ENCODE measurements at places on chromosomes 5 and 9.

DNA sequence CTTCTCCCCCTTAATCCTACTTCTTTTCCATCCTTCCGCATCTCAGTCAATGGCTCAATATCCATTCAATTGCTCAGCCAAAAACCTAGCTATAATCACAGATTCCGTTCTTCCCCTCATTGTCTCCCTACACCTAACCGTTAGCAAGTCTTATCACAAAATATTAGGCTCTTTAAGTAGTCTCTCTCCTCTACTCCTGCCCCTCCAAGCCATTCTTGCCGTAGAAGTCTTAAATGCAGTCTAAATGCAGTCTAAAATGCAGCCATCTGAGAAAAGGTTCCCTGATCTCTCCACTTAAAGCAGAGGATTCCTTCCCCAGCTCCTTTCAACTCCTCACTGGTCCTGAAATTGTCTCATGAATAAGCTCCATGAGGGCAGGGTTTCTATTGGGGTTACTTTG lies 57.8 kb downstream of the ELL2 start:
- no peak for DNase-seq

- no peak for DNase-seq
Measured at GRCh38 chr5:127358740-127359139, 68.1 kb downstream of the MEGF10 start.

- no peak for DNase-seq
Measured at GRCh38 chr9:78932849-78933627, 636.1 kb downstream of the PSAT1 start.

DNA sequence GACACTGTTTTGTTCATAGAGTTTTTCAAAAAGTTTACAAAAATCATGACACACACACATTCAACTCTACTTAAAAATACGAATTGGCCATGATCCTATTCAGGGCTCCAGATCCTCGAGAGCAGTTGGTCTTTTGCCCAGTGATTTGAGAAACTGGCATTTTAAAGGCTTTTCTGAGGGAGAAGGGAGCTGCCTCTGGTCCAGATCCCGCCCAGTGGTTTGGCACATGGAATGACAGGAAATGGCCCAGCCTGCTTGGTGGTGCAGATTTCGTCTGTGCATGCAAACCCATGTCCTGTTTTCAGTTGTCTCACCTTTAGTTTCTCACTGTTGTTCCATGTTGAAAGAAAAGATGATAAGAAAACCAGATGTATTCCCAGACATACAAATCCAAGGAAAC lies 3.6 kb downstream of the CAMK4 start:
- DNase-seq = no peak

GRCh38 chr9:138009016-138009802 lies 131.6 kb downstream of the CACNA1B start:
- no peak for DNase-seq

DNA sequence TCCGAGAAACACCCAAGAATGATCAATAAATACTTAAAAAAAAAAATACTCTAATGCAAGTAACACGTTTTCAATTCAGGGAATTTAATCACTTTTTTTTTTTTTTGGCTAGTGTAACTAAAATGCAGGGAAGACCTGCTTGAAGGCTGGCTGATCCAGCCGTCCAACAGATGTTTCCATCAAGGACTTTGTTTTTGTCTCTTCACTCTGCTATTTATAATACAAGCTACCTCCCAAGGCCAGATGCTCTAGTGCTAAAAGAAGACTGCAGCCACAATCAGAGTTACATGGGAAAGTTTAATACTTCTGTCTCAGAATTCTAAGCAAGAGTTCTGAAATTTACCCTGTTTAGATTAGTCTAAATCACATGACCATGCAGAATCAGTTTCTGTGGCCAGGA lies 14.5 kb downstream of the TBCA start:
- no peak for DNase-seq

DNA sequence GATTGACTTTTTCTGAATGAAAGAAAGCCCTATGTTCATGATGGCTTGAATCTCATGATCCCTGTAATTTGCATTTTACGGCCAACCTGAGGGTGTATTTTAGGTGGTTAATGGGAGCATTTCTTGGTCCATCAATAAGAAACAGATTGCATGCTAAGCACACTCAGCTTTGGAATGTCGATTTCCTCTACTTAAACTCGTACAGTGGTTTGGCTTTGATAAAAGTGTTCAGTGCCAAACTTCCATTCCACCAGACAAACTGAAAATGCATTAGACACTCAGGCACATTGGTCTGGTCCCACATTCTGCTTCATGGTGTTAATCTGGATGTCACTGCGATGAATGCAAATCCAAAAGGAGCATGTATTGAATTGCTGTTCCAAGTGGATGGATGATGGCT lies 77.0 kb downstream of the VCAN start:
- DNase-seq = no peak

GRCh38 chr9:134163371-134164196 lies 780 bp downstream of the RNU6ATAC start:
- DNase-seq = no peak

- no peak for DNase-seq
Measured at GRCh38 chr9:10104774-10105173, 508.0 kb downstream of the PTPRD start.

DNA sequence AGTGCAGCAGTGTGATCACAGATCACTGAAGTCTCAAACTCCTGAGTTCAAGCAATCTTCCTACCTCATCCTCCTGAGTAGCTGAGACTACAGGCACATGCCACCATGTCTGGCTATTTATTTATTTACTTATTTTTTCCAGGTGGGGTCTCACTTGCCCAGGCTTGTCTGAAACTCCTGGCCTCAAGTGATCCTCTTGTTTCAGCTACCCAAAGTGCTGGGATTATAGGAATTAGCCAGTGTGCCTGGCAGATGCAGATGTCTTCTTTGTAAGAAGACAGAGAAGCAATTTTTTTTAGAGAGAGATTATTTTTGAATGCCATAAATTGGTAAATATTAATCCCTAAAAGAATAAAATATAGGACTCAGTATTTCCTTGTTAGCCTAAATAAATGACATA lies 54.3 kb downstream of the CHSY3 start:
- DNase-seq = no peak

GRCh38 chr5:141369994-141370848 lies at the start of gene PCDHGB3:
TSS of gene PCDHGB3 (plus strand) at chr5:141370242. CDS start at chr5:141370395, 153 bp downstream.
- no peak for DNase-seq

DNA sequence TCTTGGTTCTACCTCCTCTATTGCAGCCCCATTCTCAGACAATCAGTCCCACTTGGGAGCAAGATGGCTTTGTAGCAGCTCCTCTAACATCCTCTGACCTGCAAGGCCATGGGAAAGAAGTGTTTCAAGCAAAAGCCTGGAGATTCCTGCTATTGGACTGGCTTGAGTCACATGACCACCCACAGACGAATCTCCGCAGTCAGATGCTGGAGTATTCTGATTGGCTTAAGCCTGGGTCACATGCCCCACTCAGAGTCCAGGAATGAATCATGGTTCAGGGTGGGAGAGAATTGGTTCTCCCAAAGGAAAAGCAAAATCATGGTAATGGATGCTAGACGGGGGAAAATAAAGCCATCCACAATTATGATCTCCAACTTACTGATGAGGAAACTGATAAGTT lies 22.6 kb upstream of the LMX1B start:
- DNase-seq = no peak

DNA sequence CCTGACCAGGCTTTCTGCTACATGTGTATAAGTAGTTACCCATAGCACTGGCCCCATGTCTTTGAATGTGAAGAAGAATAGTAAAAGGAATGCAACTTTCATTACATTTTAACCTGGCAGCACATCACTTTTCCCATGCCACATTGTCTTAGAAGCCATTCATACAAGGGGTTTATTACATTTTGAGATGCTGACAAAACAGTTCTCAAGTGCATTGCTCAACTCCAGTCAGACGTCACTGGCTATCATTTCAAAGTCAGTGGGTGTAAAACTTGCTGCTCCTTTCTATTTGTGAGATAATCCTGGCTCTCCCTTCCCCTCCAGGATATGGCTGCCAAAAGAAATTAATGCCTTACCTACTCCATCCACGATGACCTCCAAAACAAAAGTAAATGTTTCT lies 97.0 kb upstream of the VCAN start:
- no peak for DNase-seq

- DNase-seq = no peak
Measured at GRCh38 chr5:151598984-151599383, 7.9 kb upstream of the FAT2 start.

DNA sequence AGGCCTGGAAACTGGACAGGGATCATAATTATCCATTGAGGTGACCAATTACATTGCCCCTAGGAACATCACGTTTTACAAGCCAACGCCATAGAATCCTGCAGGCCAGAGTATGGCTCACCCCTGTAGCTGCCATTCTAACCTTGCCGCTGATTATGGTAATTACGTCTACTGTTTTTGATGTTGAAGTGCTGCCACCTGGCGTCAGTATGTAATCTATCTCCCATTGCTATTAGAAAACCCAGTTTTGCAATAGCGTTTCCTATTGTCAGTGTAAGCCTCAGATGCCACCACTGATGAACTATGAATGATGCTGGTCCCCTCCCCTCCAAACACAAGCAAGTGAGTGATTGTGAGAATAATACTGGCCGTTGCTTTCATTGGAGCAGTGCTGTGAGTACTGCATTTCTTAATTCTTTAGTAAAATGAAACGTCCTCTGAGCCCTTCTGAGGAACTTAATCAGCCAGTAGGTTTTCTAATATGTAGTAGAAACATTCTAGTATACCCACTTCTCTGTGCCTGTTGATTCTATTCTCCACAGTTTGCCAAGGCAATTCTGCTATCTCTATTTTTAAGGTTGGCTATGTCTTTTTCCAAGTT lies 100.5 kb upstream of the NMUR2 start:
- no peak for DNase-seq

DNA sequence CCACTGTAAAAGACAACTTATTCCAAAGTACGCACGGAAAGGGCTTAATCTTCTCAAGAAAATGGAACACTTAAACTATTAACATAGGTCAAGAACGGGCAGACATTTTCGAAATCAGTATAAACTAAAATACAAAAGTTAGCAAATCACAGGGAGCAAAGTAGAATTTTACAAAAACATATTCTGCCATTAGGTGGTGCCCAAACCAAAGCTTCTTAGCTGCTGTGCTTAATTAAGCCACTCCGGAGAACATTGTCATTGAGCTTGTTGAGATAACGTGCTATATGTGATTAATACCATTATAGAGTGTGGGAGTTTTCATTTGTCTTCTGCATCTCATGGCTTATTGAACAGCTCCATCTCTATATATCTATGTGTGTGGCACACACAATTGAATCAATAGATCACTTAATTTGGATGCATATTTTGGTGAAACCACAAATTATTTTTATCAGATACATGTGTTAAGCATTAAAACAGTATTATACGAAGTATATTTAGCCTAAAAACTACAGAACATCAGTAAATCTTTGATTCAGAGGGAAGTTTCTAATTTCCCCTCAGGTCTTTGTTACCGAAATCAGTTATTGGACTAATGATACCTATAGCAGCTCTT lies 23.4 kb downstream of the UBLCP1 start:
- no peak for DNase-seq

DNA sequence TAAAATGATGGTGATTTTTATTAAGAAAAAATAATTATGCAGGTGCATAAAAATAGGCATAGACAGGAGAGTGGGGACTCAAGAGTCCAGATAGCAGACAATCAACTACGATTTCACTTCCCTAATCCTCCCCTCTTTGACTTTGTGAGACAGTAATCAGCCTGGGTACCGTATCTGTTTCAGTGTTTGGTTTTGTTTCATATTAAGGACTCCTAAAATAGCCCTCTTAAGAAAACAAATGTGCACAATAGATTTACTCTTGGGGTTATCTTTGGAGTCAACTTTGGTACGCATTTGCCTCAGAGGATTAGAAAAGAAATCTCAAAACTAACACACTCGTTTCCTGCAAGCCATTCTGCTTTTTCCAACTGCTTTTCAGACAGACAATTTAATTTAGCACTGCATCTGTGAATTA lies 96.3 kb downstream of the ZNF608 start:
- DNase-seq = no peak

GRCh38 chr9:136539427-136540421 lies 6.1 kb downstream of the NOTCH1 start:
- no peak for DNase-seq

- DNase-seq = no peak
Measured at GRCh38 chr5:147564124-147564486, 54.2 kb upstream of the DPYSL3 start.

DNA sequence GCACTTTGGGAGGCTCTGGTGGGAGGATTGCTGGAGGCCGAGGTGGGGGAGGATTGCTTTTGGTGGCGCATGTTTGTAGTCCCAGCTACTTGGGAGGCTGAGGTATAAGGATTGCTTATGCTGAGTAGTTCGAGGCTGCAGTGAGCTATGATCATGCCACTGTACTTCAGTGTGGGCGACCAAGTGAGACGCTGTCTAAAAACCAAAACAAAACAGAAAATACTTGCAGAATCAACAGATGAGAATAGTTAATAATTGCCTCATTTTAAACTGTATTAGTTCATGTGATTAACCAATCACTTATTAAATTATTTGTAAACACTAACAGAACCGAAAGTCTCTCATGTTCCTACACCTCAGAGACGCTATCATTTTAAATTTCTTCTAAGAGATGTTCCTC lies 118.1 kb downstream of the CCDC171 start:
- no peak for DNase-seq

DNA sequence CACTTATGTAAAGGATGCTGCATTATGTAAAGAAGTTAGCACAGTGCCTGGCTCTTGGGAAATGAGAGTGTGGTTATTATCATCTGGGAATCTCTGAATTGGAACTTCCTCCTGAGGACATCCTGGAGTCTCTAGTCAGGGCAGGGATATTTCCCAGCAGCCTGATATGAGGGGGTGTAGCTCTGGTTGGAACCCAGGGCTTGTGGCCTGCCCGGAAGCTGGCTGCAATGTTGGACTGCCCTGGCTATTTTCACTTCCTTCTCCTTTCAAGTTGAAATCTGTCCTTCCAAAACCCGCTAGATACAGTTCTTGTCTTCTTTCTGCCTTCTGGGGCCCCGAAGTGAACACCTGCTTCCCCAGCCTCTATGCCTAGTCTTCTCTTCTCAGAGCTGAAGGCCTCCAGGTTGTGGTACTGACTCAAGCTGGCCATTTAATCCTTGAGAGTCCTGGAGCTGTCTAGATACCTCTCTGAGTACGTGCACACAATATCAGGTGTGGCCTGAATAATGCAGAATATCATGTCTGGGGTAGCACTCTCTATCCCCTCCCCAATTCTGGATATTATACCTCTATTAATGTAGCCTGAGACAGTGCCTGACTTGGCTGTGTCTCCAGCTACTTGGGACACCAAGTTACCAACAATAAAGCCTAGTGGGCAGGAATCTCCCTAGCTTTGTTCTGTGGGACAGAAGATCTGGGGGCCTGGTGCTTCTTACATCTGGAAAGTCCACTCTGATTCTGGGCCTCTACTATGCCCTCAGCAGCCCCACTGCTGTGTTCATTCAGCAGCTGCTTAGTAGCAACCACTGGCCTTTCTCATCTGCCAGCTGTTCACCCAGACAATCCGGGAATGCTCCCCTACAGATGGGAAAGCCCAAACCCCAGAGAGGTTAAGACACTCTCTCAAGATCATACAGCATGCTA lies 45.0 kb downstream of the SLC6A7 start:
- no peak for DNase-seq

- DNase-seq = no peak
Measured at GRCh38 chr9:121220996-121221663, 19.5 kb upstream of the RAB14 start.

GRCh38 chr5:42301349-42301748 lies 121.9 kb upstream of the GHR start:
- DNase-seq = no peak

- DNase-seq = no peak
Measured at GRCh38 chr9:136831720-136832104, 10.6 kb upstream of the AJM1 start.

Measured in brain pericyte (primary cell).